ENCODE measurements at places on chromosomes 5 and 9. TPM values are rescaled to one million over a fixed set of nuclear protein-coding genes. Genes with fewer than 3 reads are reported as not detected.

- no peaks in the 10 kb centered on the region for H3K27me3 ChIP-seq
- DNase-seq: no peak
- H3K4me3 ChIP-seq: no peak overlapping the region
- H3K27ac ChIP-seq: no peak overlapping the region
- no peaks in the 10 kb centered on the region for H3K4me1 ChIP-seq
These were observed 139.0 kb upstream of the GABRP start for GRCh38 chr5:170644501-170644900.

GRCh38 chr9:92373167-92373566 is 31.2 kb downstream of the OGN start:
- no peaks in the 10 kb centered on the region for H3K27me3 ChIP-seq
- no peak overlapping the region for H3K27ac ChIP-seq
- H3K4me3 ChIP-seq: no peak overlapping the region
- DNase-seq: no peak
- no peaks in the 10 kb centered on the region for H3K4me1 ChIP-seq
- no peaks in the 10 kb centered on the region for H3K36me3 ChIP-seq

GRCh38 chr5:163822548-163822947 is 317.1 kb downstream of the MAT2B start:
- no peak overlapping the region for H3K27ac ChIP-seq
- H3K4me3 ChIP-seq: no peak overlapping the region
- no peaks in the 10 kb centered on the region for H3K36me3 ChIP-seq
- H3K27me3 ChIP-seq: no peaks in the 10 kb centered on the region

GRCh38 chr9:92992549-92992948 is 45.2 kb downstream of the FGD3 start:
- no peak for DNase-seq
- H3K4me1 ChIP-seq: no peaks in the 10 kb centered on the region
- no peaks in the 10 kb centered on the region for H3K36me3 ChIP-seq
- no peaks in the 10 kb centered on the region for H3K27me3 ChIP-seq

DNA sequence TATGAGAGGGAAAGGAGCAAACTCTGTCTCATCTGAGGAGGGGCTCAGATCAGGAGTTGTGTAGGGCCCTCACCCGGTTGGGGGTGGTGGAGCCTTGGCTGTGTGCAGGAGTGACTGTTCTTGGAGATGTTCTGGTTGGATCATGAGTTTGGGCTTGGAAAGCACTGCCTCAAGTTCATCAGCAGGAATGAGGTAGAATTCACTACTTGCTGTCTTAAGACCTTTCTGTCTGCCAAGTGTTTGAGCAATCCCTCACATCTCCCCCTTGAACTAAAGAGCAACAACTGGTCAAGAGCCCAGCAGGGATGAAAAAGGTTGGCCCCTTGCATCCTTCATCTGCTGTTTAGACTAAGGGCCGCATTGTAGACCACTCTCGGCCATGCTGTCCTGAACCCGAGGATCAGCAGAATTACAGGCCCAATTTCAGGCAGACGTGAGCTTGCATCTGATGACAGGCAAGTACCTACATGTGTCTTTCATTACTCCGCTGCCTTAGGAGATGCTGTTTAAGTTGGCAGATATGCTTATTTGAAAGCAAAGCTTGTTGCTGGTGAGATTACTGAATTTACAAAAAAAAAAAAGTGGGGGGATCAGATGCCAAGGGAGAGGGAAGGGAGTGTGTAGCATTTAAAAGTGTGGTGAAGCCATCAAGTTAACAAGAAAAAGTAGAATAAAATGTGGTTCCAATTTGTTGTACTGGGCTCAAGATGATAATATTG is 36.4 kb downstream of the PIK3R1 start:
- no peaks in the 10 kb centered on the region for H3K27me3 ChIP-seq
- peaks cover 19% of the 10 kb centered on the region for H3K4me1 ChIP-seq
- no peaks in the 10 kb centered on the region for H3K36me3 ChIP-seq
- no peak for DNase-seq
- H3K4me3 ChIP-seq: no peak overlapping the region
- H3K27ac ChIP-seq: peak overlapping the region; percentile 90

DNA sequence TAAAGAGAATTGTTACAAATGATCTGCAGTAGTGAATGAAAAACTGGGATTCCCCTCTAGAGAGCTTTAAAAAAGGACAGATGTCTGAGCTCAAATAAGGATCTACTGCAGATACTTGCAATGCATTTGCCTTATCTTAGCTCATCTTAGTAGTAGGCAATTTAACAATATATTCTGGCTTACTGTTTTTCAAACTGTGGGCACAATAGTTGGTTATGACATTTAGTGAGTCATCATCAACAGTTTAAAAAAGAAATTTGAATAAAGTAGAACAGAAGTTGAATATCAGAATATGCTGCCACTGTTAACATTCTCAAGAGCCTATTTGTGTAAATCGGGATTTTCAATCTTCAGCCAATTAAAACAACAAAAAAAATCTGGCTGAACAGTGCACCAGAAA is 6.7 kb upstream of the CAST start:
- no peaks in the 10 kb centered on the region for H3K36me3 ChIP-seq
- H3K4me1 ChIP-seq: no peaks in the 10 kb centered on the region
- no peak overlapping the region for H3K27ac ChIP-seq
- H3K4me3 ChIP-seq: no peak overlapping the region

DNA sequence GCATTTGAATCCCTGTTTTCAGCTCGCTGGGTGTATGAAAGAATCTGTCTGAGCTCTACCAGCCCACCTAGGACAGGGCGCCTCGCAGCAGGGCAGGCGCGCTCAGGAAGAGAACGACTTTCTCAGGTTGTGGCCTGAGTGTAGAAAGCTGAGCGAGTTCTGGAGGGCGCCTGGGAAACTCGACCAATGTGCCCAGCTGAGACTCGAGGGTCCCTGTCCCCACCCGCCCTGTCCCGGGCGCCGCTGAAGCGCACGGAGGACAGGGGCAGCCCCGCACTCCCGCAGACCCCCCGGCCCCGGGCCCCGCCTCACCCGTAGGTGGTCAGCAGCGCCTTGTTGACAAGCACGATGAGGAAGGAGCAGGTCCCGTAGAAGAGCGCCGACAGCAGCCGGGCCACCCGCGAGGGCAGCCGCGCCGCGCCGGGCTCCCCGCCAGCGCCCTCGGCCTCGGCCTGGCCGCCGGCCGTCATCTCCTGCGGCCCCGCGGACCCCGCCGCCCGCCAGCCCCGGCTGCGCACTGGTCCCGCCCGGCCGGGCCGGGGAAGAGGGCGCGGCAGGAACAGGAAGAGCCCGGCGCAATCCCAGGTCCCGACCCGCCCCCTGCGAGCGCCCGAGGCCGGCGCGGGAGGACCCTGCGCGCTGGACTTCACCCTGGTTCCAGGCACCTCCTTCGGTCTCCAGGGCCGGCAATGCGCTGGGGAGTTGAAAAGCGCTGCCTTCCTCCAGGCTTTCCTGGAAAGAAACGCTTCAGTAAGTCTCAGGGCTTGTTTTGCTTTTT is at the start of gene SLC35D2:
Gene SLC35D2, minus strand, starts transcription at position 547 of the 778 bp plus-strand sequence. Its CDS starts 77 bp downstream, at position 470.
- peak; percentile 77 for DNase-seq
- H3K4me1 ChIP-seq: no peaks in the 10 kb centered on the region
- H3K27ac ChIP-seq: peak within 1 kb of the TSS; percentile 47
- peak within 1 kb of the TSS; percentile 99 for H3K4me3 ChIP-seq
- H3K36me3 ChIP-seq: no peaks in the 10 kb centered on the region
- no peaks in the 10 kb centered on the region for H3K27me3 ChIP-seq

- no peak for DNase-seq
- H3K36me3 ChIP-seq: no peaks in the 10 kb centered on the region
- no peak overlapping the region for H3K4me3 ChIP-seq
- H3K27me3 ChIP-seq: no peaks in the 10 kb centered on the region
These were observed 68.8 kb upstream of the PPP2R2B start for GRCh38 chr5:146947181-146947941.

DNA sequence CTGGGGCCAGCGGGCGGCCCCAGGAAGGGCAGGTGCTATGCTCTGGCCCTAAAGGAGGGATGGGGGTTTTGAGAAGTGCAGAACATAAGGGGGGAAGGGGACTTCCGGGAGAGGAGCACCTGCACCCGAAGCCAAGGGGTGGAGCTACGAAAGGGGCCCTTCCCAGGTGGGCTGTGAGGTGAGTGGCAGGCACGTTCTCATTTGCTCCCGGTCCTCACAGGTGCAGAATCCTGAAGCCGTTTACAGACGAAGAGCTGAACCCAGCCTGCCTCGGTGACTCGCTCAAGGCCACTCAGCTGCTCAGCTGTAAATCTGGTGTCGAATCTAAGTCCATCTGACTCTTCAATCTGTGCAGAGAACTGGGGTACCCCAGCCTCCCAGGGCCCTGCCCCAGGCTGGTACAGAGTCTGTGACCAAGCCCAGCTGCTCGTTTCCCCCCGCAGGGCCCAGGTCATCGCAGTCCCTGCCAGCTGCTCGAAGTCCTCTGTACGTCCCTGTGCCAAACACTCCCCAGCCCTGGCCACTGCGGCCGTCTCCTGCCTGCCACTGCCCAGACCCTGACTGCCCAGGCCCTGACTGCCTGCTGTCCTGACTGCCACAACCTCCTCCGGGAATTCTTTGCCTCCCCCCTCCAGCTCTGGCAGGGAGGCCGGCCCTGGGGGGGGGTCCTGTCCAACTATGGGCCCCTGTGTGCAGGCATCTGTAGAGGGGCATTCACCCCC is 53.8 kb upstream of the RXRA start:
- no peak for DNase-seq
- H3K27me3 ChIP-seq: no peaks in the 10 kb centered on the region
- H3K4me3 ChIP-seq: no peak overlapping the region
- H3K4me1 ChIP-seq: no peaks in the 10 kb centered on the region
- no peak overlapping the region for H3K27ac ChIP-seq

DNA sequence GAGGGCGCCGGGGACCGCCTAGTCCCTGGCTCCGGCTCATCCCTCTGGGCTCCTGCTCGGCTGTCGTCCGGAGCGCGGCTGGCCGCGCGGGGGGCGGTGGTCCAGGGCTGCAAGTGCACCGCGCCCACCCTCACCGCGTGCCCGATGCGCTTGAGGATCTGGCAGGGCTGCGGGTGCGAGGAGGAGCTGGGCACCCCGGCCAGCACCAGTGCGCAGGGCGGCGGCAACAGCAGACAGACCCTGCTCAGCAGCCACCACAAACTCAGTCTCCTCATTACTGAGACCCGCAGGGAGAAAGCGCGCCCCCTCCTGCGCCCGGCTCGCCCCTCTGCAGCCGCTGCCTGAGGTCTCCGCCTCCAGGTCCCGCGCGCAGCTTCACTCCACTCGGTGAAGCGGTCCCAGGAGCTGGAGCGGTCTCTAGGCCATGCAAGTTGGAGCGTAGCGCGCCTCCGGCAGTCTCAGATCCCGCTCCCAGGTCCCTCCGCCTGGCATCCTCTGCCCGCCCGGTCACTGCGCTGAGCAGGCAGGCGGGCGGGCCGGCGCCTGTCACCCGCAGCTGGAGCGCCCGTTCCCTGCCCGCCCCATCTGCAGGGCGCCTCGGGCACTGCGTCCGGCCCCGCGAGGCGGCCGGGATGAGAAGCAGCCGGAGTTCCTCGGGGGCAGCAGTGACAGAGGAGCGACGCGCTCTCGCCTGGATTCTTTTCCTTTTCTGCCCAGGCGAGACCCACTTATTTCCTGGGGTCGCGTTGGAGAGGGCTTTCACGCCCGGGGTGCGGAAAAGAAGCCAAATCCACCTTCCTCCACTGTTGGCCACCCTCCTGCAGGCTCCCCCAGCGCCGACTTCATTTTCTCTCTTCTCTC is 512 bp downstream of the GRIN3A start:
- H3K4me3 ChIP-seq: no peak overlapping the region
- no peaks in the 10 kb centered on the region for H3K4me1 ChIP-seq
- DNase-seq: peak; percentile 44
- H3K27me3 ChIP-seq: peaks cover 2% of the 10 kb centered on the region
- no peaks in the 10 kb centered on the region for H3K36me3 ChIP-seq
- H3K27ac ChIP-seq: no peak overlapping the region

DNA sequence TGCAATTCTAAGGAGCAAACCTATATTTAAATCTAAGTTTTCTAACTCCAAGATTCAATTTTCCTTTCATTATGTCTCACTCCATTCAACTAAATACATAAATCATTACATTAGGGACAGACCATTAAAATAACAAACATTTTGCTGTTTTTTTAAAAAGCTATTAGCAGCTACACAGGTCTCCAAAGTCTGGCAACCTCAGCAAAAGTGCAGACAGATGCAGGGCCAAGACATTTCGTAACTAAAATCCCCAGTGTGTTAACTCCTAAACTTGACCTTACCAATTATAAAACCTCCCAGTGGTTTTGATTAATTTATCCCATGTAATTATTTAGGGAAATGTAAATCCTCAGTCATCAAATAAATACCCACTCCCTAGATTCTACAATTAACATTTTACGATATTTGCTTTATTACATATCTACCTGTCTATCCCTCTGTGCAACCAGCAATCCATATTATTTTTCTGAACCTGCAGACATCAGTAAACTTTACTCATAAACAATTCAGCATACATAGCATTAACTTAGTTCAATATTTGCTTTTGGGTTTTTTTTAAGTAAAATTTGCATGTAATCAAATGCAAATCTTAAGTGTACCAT is 64.7 kb downstream of the RGS7BP start:
- no peaks in the 10 kb centered on the region for H3K27me3 ChIP-seq
- no peaks in the 10 kb centered on the region for H3K36me3 ChIP-seq
- no peak overlapping the region for H3K27ac ChIP-seq
- no peak for DNase-seq
- H3K4me1 ChIP-seq: no peaks in the 10 kb centered on the region

GRCh38 chr5:73205305-73205704 is 32.3 kb downstream of the TMEM174 start:
- H3K27ac ChIP-seq: no peak overlapping the region
- no peak overlapping the region for H3K4me3 ChIP-seq
- no peaks in the 10 kb centered on the region for H3K36me3 ChIP-seq
- no peaks in the 10 kb centered on the region for H3K4me1 ChIP-seq

- no peak for DNase-seq
- H3K4me1 ChIP-seq: peaks cover 3% of the 10 kb centered on the region
- no peak overlapping the region for H3K4me3 ChIP-seq
- H3K36me3 ChIP-seq: no peaks in the 10 kb centered on the region
- H3K27ac ChIP-seq: peak overlapping the region; percentile 97
- no peaks in the 10 kb centered on the region for H3K27me3 ChIP-seq
These were observed 9.3 kb downstream of the STOM start for GRCh38 chr9:121360601-121361374.

DNA sequence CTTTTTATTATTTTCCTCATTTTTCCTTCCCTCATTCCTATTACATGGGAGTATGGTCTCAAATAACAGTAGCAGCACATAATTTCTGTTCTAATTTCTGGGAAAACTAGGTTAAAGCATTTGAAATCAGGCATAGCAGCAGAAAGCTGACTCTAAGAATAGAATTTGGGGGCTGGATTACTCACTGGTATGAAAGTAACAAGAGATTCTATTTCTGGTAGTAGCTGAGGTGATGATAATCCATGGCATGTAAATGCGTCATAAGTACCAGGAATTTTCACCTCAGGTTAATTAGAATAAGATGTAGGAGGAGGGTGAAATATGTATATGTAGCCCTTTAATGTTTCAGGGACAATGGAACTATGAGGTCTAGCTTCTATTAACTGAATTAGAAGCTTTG is 662.0 kb downstream of the PTPRD start:
- H3K4me1 ChIP-seq: no peaks in the 10 kb centered on the region
- no peak overlapping the region for H3K4me3 ChIP-seq
- H3K27ac ChIP-seq: no peak overlapping the region
- no peak for DNase-seq
- H3K36me3 ChIP-seq: no peaks in the 10 kb centered on the region

Gene CNTLN
- 12.2 TPM for total RNA-seq

Gene STPG3
- total RNA-seq: not detected

Gene CCDC192
- total RNA-seq: not detected

Gene DPYSL3
- total RNA-seq: 288 TPM

Gene MYORG
- 9.6 TPM for total RNA-seq

Gene COL27A1
- total RNA-seq: 36.9 TPM

Gene GLDC
- 0.63 TPM for total RNA-seq

Gene PCDHGA12
- 7.9 TPM for total RNA-seq

Gene RNF208
- 2.2 TPM for total RNA-seq

Gene CYSRT1
- total RNA-seq: not detected

Measured in aorta (tissue), 5 donors.